ENCODE measurements at places on chromosomes 5 and 9.
A peak's percentile ranks its signal among the peaks of the same experiment; 100 is the strongest.

DNA sequence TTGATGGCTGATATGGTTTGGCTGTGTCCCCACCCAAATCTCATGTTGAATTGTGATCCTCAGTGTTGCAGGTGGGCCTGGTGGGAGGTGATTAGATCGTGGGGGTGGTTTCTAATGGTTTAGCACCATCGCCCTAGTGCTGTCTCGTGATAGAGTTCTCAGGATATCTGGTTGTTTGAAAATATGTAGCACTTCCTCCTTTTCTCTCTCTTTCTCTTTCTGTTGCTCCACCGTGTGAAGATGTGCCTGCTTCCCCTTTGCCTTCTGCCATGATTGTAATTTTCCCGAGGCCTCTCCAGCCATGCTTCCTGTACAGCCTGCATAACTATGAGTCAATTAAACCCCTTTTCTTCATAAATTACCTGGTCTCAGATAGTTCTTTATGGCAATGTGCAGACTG, 111.6 kb downstream of the SREK1 start:
- H3K4me1 ChIP-seq, result no peaks in the 10 kb centered on the region
- no peaks in the 10 kb centered on the region for H3K36me3 ChIP-seq
- no peak for DNase-seq
- no peak overlapping the region for H3K4me3 ChIP-seq
- no peaks in the 10 kb centered on the region for H3K27me3 ChIP-seq

- DNase-seq, result no peak
- H3K36me3 ChIP-seq, result no peaks in the 10 kb centered on the region
- H3K27ac ChIP-seq, result peak overlapping the region; percentile 21
- H3K4me1 ChIP-seq, result peaks cover 10% of the 10 kb centered on the region
Measured at GRCh38 chr5:372556-372995, 51.1 kb downstream of the AHRR start.

DNA sequence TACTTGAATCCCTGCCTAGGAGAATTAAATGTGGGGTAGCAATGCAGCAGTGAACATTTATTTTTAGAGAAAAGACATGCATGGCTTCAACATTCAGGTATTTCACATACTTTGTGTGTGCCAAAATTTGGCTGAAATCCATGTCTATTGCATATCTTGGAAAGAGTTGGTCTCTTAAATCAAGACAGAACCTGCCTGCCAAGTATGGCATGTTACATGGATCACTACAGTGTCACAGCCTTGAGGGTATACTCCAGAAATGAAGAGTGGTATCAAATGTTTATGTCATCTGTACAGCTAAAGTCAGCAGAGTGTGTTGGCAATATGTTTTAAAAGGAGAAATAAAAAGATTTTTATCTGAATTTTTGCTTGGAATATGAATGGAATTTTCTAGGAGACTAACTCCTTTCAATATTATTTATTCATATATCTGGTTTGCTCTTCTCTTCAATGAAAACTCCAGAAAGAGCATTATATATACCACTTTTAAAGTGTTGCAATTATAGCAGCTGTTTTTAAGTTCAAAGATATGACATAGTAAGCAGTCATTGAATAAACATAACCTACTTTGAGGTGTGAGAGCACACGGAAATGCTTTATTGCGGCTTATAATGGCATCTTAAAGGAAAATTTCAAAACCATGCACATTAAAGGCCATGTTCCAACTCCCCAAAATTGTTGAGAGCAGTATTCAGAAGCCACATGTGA, 95.4 kb upstream of the MINAR2 start:
- no peak overlapping the region for H3K27ac ChIP-seq
- H3K4me1 ChIP-seq, result no peaks in the 10 kb centered on the region
- H3K27me3 ChIP-seq, result no peaks in the 10 kb centered on the region
- no peak for DNase-seq

GRCh38 chr5:92808474-92808873, 772.5 kb downstream of the NR2F1-AS1 start:
- no peak for DNase-seq
- no peak overlapping the region for H3K4me3 ChIP-seq
- no peak overlapping the region for H3K27ac ChIP-seq
- no peaks in the 10 kb centered on the region for H3K36me3 ChIP-seq
- no peaks in the 10 kb centered on the region for H3K27me3 ChIP-seq
- H3K4me1 ChIP-seq, result no peaks in the 10 kb centered on the region

GRCh38 chr9:38423973-38424843, at the start of gene IGFBPL1:
Gene IGFBPL1 (minus strand): TSS chr9:38424454. CDS start chr9:38424424, 30 bp downstream.
- H3K4me1 ChIP-seq, result peaks cover 16% of the 10 kb centered on the region
- peaks cover 86% of the 10 kb centered on the region for H3K27me3 ChIP-seq
- peak within 1 kb of the TSS; percentile 14 for H3K27ac ChIP-seq
- peak within 1 kb of the TSS; percentile 23 for H3K4me3 ChIP-seq
- no peak for DNase-seq
- no peaks in the 10 kb centered on the region for H3K36me3 ChIP-seq

DNA sequence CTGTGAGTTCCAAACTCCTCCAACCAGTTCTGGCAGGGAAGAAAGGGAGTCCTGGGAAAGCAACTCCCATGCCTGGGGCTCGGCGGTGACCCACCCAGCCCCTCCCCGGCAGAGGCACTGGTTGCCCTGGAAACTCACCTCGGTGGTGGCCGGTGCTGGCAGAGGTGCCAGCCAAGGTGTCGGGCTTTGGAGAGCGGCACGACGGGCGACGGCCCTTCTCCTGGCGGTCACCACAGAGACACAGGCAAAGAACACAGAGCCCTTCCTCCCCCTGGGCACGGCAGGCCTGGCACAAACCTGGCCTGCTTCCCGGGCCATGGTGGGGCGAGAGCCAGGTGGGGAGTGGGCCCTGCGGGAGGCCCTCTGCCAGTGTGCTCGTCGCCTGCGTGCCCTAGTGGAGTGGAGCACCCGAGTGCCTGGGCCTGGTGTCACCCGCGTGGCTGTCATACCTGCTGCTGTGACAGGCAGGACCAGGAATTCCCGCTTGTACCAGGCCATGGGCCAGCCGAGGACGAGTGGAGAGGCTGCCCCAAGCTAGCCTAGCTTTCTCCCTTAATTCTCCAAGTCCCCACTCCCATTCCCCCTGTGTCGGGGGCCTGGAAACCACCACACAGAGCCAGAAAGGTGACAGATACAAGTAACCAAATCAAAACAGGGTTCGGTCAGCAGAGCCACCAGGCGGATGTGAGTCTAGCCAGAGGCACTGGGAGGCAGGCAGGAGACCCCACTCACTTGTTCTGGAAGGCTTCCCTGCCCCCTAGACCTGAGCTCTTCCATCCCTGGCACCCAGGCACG, 8.2 kb upstream of the RALGDS start:
- H3K36me3 ChIP-seq, result no peaks in the 10 kb centered on the region
- peak overlapping the region; percentile 14 for H3K4me3 ChIP-seq
- H3K4me1 ChIP-seq, result peaks cover 96% of the 10 kb centered on the region
- no peak for DNase-seq
